ENCODE measurements at places on chromosomes 3 and 15.

DNA sequence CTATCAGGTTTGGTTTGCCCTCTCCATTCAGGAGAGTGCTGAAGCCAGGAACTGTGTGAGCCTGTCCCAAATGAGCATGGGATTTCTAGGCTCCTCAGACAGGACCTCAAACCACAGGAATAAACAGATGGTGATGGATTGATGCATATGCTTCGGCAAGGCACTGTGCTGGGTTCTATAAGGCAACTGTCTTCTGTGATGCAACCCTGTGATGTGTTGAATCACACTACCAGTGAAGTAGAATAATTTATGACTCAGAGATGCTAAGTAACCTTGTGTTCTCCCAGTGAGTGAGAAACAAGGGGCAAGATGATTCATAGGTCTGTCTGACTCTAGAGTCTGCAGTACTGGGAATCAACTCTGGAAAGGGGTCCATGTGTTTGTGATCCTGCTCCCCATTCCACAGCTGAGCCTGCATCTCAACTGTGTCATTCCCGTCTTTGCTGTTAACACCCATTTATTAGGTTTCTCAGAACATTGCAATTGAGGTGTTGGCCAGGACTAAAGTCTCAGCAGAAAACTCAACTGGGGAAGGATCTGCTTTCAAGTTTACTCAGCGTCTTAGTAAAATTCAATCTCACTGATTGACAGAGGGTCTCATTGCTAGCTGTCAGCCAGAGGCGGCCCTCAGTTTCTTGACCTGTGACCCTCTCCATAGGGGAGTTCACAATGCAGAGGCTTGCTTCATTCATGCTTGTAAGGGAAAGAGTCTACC lies 510.1 kb upstream of the CFAP20DC start:
- DNase-seq = peak; percentile 84

DNA sequence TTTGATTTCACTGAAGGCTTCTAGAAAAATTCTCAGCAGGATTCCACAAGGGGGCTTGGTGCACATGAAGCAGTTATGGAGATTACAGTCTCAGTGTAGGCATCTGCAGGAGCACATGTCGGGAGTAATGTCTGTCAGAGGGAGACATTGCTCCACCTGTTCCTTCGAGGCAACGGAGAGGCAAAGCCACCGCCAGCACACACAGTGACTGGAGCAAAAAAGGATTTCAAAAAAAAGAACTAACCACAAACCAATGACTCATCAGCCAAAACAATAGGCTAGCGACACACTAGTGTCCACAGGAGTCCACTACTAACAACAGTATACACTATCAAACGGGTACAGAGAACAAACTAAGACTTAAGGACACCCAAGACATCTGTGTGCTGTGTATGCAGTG lies 68.9 kb downstream of the NPTN start:
- DNase-seq = peak; percentile 82

DNA sequence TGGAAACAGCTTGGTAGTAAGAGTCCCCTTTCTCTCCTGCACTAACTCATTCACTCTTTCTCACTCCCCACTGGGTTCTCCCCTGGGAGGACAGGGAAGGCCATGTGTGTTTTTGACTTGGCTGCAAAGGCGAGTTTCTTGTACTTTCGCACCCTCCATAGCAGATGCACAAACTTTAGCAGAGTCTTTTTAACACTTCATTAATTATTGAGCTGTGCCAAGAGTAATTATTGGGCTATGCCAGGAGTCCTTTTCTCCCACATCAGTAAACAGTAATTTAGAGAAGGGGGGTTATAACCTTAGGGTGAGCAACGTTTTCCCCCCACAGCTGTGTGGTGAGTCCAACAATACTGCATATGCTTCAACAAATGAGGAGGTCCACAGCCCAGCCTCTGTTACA lies 224.4 kb upstream of the ATP11B start:
- DNase-seq = no peak

DNA sequence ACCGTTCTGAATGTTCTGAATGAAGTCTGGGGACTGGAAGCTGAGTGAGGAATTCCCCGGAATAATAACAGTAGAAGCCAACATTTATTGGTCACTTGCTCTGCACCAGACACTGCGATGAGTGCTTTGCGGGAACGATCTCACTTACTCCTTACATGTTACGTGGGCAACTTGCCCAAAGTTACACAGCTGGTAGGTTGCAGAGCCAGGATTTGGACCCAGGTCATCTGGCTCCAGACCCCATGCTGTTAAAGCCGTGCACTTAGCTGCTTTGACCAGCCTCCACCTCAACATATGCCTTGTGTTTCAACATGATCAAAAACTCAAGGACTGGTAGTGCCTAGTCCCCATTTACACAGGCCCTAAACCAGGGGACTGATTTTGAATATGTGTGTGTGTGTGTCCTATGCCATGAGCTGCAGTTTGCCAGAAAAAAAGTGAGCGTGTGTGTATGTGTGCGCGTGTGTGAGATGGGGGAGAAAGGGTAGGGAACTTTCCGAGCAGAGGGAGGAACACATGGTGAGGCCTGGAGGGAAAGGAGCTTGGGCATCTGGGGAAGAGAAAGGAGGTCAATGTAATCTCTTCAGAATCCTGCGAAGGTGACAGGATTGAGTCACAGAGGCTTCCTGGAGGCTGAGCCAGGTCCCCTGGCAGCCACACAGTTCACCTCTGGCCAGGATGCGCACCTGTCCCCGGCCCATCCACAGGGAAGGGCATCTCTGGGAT lies 28.9 kb downstream of the LINGO1 start:
- no peak for DNase-seq

- no peak for DNase-seq
Measured at GRCh38 chr3:141091426-141091825, 40.3 kb downstream of the SPSB4 start.

GRCh38 chr15:59410391-59410896 lies 27.5 kb upstream of the FAM81A start:
- no peak for DNase-seq

DNA sequence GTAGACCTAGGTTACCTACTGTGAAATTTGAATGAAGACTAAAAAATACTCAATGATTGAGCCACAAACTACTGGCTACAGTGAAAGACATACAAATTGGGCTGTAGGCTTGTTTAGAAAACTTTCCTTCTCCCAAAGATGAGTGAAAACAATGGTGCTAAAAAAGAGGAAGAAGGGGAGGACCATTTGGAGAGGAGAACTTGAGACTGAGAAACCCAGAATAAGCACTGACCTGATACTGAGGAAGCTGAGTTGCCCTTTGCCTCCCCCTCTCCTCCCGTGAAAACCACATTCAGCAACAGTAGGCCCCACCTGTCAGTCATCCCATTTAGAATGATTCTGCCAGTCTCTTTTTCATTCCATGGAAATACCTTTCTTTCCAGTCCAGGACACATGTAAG lies 484.0 kb upstream of the TGFBR2 start:
- DNase-seq = no peak

GRCh38 chr15:83499476-83499875 lies 52.3 kb downstream of the SH3GL3 start:
- DNase-seq = no peak

DNA sequence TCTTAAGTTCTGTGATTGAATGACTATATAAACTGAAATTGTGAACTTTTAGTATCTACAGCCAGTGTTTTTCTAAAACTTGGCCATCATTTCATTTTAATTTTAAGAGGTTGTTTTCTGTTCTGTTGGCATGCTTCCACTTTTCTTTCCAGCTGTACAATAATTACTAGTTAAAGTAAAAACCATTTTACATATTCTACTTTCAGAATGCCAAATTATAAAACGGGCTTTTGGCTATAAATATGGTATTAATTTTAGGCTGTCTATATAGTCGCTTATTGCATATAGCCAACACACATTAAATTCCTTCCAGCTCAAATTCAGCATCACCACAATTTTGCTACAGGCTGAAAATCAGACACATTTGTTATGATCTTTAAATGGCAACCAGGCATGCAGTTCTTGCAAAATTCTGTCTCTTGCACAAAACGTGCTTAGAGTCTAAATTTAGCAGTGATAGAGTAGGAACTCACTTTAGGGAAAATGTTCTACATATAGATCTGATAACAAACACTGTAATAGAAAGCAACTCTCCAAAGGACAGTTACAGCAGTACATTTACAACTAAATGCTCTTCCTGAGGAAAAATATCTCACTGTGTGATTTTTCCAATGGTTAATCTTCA lies 81.1 kb downstream of the BTD start:
- no peak for DNase-seq

DNA sequence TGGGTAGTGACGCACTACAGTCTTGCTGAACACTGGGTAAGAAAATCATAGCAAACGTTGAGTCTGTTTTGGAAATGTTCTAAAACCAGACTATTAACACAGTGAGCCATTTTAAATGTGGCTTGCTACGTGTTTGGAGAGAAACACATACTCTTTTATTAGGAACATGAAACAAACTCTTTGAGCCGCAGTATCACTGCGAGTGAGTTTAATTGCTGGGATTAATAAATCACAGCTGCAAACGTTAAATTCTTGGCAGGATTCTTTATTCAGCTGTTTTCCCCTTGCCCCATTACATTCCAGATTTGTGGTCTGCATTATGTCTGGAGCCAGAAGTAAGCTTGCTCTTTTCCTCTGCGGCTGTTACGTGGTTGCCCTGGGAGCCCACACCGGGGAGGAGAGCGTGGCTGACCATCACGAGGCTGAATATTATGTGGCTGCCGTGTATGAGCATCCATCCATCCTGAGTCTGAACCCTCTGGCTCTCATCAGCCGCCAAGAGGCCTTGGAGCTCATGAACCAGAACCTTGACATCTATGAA lies 33.6 kb downstream of the BTD start:
- no peak for DNase-seq

GRCh38 chr3:36918050-36918449 lies 26.8 kb downstream of the TRANK1 start:
- no peak for DNase-seq

- DNase-seq = no peak
Measured at GRCh38 chr3:188326968-188327367, 173.0 kb downstream of the LPP start.

DNA sequence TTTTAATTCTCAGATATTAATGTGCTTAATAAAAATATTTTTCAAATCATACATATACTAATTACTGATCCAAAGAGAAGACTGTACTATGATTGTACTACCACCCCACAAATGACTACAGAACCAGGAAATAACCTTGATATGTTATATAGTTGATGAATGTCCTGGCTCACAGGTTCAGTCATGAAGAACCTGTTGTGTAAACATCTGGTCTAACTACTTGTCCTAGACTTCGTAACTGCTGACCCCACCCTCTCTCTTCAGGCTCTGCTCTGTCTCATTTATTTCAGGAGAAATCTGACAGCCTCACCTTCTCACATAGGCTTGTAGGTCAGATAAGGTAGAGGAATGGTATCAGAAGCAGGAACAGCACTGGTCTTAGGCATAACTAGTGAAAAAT lies 14.7 kb upstream of the CSTA start:
- DNase-seq = no peak

DNA sequence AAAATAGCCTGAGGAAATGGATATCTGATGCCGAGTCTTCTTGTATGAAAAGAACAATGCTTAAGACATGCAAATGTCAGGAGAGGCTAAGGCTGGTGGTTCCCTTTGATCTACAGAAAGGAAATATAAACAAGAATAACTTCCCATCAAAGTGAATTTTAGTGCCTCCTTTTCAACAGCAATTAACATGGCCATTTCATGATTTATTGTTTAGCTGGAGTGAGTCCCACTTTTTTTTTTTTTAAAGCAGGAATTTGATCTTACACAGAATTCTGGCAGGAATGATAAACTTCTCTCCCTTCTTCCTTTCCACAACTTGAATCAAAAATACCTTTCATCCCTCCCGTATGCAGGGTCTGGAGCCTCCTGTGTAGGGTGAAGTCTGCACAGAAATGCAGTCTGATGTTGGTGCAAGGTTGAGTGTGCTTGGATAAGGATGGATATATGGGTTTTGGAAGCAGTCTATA lies 287.0 kb downstream of the MEX3B start:
- DNase-seq = no peak

- no peak for DNase-seq
Measured at GRCh38 chr3:192229866-192230265, 497.5 kb downstream of the FGF12 start.

- no peak for DNase-seq
Measured at GRCh38 chr15:79358069-79358468, 47.2 kb downstream of the TMED3 start.

- DNase-seq = no peak
Measured at GRCh38 chr3:32457971-32458471, 44.6 kb downstream of the CMTM6 start.

DNA sequence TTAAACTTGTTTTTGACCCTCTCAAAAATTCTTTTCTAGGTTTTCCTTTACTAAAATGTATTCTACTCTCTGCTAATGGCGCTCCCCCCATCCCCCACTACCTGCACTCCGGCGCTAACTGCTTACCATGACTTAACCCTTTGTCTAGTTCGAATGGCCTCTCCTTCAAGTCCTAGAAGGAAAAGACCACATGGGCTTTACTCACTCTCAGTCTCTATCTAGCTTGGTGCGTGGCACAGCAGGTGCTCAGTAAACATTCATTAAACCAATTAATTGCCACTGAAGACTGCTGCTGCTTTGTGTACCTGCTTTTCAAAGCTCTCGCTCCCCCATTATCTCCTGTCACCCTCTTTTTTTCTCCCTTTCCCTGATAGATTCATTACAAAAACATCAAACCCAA lies 457.7 kb upstream of the THRB start:
- no peak for DNase-seq

GRCh38 chr15:94910166-94910565 lies 678.8 kb downstream of the MCTP2 start:
- no peak for DNase-seq

GRCh38 chr3:171348121-171348520 lies 112.1 kb downstream of the TNIK start:
- DNase-seq = no peak

GRCh38 chr3:23664459-23664858 lies 141.3 kb upstream of the UBE2E1 start:
- DNase-seq = no peak

DNA sequence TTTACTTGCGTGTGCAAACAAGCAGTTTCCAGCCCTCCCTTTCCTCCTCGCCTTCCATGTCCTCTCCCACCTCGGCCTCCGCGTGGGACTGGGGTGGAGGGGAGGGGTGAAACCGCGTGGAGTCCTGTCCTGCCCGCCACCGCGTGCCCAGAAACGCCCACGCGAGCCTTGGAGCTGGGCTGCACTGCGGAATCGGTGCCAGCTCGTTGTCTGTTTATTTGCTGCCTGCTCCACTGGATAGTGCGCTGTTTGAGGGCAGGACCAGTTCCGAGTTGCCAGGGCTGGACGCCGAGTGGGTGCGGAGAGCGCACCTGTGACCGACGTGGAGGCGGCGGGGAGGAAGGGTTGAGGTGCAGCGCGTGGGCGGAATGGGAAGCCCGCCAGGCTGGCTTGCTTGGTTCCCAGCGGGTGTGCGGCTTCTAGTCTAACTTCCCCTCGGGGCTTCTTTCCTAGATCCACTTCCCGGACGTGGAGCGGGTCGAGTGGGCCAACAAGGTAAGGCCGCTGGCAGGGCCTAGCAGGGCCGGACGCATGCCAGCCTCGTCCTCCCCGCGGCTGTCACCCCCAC lies 17.3 kb downstream of the ESYT3 start:
- no peak for DNase-seq

DNA sequence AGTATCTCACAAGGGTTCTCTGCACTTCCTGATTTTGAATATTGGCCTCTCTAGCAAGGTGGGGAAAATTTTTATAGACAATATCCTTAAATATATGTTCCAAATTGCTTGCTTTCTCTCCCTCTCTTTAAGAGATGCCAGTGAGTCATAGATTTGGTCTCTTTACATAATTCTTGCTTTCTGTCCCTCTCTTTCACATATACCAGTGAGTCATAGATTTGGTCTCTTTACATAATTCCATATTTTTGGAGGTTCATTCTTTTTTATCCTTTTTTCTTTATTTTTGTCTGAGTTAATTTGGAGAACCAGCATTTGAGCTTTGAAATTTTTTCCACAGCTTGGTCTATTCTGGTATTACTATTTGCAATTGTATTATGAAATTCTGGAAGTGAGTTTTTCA lies 77.7 kb upstream of the NUDT16 start:
- no peak for DNase-seq
